ENCODE measurements at places on chromosomes 2 and 18.

DNA sequence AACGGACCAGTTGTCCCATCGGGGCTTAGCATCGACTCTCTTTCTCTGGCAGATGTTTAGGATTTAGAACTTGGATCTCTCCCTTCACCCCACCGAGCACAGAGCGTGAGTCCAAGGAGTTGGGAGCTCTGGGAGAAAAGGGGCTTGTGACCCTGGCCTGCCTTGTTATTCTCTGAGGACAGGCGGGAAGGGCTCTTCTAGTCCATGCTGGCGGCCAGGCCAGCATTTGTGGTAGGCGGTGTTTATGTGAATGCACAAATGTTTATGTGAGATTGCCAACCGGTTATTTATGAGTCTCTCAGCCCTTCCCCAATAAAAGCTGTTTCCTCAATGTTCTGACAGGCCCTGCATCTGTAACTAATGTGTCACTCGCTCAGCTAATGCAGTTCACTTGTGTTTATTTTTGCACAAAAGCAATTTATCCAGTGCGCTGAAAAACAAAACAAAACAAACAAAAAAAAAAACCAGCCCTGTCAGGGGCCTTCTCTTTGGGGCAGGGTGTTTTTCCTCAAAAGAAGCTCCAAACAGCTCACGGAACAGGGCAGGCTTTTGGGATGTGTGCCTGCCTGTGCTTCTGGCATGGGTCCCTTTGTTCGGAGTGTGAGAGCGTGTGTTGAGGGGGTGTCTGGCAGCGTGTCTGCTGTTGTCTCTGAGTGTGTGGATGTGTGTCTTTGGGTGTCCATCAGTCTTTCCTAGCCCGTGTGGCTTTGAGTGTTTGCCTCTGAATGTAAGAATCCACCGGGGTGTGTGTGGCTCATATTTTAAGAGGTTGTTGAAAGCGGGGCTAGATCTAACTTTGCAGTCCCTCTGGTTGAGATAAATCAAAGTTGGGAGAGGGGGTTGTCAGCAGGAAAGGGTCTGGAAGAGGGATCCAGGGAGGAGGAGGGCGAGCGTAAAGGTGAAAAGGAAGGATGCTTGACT lies 52.8 kb upstream of the HAAO start:
- DNase-seq, result no peak

- DNase-seq, result no peak
Observed at GRCh38 chr2:191263050-191263449, 17.8 kb downstream of the MYO1B start.

- no peak for DNase-seq
Observed at GRCh38 chr2:38220164-38220563, 144.2 kb upstream of the CYP1B1 start.

DNA sequence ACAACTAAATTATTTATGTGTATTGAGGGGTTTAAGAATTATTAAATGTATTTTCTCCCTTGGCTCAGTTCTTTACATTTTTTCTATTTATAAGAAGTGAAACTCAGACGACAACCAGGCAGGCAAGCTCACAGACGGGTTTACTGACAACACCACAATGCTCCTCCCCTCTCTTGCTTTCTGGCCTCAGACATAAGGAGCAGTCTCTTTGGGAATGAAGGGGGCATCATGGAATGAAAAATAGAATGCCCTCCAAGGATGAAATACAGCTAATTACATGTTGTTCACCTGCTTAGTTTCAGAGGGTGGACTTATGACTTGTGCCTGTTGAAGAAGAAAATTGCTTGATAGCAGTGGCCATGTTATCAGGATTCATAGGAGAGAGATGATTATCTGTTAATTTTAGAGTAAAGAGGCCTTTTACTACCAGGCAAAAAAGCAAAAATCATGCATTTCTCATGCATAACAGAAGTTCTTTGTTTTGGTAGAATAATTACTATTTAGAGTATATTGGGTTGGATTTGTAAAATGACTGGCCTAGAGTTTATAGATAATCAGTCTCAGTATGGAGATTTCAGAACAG lies 172.1 kb upstream of the LRRTM1 start:
- no peak for DNase-seq

GRCh38 chr18:12041561-12041960 lies 52.1 kb upstream of the ANKRD62 start:
- no peak for DNase-seq

DNA sequence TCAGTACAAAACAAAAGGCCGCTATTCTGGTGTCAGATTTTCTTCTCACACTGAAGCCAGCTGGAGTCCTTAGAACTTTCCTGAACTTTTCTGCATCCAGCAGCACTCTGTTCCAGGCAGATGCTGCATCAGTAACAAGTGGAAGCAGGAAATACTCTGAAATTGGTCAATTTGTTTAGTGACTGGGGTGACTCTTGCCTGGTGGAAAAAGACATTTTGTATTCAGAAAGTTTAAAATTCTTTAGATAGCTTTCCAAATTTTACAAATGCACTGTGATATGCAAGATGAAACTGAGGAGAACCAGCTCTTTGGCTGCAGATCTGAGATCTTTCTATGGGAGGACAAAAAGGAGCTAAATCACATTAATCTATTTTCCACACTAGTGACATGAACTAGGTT lies 385.7 kb downstream of the NRXN1 start:
- no peak for DNase-seq

GRCh38 chr18:32443706-32444215 lies 26.9 kb downstream of the GAREM1 start:
- DNase-seq, result no peak

- DNase-seq, result no peak
Observed at GRCh38 chr18:48079885-48080284, 149.4 kb upstream of the SMAD2 start.

- no peak for DNase-seq
Observed at GRCh38 chr2:134277223-134277622, 23.4 kb downstream of the MGAT5 start.

DNA sequence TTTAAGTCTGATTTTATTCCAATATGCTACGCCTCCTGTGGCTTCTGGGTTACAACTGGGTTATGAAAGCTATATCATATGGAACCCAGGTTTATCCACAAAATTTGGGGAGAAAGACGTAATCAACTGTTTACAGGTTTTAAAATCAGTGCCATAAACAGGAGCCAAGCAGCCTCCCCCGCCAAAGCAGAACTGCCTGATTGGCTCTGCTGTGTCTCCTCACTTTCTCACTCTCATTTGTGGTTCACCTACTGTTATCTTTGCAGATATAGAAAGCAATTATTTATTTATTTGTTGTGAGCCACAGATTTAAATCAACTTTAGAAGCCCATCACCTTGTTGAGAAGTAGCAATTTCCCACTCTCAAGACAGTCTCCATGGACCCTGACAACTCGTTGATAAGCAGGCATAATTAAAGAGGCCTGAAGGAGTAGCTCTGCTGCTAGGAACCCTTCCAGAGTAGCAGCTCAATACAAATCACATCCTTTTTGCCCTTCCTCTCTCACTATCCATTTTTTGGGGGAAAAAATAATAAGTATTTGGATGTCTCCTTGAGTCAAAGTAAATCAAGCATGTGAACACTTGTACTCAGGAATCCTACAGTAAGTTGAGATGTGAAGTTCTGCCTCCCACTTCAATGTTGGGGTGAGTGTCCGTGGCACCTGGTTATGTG lies 191.0 kb upstream of the CCDC150 start:
- DNase-seq, result no peak

DNA sequence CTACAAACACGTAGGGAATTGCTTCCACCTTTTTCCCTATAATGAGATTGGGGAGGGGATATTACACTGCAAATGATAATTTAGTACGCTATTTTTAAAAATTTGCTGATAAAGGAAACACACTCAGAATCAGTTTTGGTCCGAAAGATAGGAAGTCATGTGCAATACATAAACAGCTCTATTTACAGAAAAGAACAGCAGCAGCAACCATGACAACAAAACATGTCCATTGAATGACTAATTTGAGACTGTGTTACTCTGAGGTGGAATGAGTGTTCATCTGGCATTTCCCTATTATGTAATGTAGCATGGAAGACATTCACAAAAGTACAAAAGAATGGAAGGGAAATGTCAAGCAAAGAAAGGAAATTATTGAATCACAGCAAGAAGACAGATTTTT lies 337.2 kb downstream of the NBAS start:
- no peak for DNase-seq

DNA sequence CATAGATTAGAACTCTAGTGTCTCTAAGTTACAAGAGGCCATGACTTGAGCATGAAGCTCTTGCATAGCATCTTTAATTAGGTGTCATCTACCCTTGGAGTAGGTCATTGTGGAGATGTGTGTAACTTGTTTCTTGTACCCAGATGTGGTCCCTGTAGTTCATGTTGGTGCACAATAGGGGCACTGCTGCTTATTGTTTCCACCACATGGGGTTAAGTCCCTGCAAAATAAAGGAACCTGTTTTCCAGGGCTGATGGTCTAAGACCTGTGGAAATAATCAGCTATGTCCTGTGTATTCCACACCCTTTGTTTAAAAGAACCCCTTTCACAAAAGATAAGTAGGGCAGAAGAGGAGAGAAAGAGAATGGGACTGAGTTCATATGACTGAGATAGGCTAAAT lies 28.6 kb downstream of the ASXL3 start:
- DNase-seq, result no peak

DNA sequence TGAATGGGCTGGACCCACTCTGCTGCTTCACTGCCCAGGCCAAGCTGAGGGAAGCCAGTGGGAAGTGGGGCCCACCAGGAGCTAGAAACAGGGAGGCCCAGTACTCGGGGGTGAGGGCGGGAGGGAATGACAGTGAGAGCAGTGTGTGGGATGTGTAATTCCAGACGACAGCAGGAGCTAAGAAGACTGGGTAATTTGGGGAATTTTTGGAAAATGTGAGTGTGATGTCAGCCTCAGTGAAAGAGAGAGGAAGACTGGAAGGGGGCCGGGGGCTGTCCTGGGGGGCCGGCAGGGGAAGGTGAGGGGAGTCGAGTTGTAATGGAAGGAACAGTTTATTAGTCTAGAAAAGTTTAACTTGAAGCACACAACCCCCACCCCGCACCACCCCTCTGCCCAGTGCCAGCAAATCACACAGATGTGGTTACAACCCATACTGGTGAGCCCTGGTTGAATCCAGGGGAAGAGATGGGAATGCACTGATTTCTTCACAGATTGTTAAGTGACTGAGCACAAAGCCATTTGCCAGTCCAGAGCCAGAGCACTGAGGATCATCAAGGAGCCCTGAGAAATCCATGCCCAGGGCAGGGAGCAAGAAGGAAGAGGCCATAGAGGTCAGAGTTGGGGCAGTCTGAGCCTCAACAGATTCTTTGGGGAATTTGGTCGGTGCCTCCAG lies 76.7 kb upstream of the PKDCC start:
- DNase-seq, result no peak

- DNase-seq, result no peak
Observed at GRCh38 chr2:46770622-46771021, 145.0 kb downstream of the MCFD2 start.

DNA sequence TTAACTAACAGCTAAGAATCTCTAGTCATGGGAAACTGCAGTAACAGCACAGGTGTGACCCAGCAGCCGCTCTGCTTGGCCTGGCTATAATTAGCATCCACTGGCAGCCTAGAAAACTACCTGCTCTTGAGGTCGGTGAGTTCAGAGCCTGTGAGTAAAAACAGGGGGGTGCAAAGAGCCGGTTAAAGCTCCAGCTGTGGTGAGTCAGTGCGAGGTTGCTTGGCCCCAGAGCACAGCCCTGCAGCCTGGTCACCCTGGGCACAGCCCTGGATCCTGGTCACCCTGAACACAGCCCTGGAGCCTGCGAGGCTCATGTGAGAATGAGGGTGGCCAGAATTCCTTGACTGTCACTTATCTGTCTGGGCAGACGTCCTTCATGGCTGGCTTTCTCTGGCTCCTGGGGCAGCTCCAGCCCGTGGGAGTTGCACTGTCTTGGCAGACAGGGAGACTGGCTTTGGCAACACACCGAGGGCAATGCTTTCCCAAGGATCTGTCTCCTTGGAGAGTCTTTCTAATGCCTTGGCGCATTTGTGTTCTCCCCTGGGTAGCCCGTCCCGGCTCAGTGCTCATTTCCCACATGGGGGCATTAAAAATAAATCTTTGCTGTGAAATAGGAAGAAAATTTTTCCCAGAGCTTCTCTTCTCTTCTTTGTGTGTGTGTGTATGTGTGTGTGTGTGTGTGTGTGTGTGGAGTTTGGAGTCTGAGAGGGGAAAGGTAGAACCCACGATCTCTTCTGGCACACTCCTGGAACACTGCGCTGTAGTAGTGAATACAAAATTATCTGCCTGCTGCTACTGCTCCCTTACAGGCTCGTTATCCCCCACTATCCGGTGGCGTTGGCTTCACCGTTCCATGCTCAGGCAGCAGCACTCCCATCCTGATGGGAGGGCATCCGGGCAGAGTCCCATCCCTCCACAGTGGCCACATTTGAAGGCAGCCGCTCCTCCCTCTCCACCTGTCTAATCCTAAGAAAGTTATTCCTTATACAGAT lies 250.2 kb upstream of the MEX3C start:
- no peak for DNase-seq

DNA sequence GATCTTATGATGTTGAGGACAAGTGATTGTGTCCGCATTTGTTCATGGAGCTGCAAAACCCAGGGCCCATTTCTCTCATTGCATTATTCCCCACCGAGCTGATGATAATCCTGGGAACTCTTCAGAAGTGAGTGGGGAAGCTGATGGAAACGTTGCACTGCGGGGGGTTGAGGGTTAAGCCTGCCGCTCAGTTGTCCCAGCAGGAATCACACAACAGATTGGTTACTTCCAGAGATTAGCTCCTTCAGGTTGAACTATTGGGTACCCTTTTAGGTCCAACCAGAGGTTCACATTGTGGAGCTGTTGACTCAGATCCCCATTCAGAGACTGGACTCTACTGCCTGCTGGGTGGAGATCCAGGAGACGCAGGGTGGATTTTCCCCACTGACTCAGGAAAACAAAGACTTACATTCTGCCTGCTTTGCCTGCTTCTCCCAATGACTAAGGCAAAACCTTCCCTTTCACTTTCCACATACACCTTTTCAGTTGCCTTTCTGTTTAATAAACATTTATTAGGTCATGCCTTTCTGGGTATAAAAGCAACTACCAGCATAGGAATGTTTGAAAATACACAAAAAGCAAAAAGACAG lies 286.4 kb downstream of the TXNL1 start:
- no peak for DNase-seq

DNA sequence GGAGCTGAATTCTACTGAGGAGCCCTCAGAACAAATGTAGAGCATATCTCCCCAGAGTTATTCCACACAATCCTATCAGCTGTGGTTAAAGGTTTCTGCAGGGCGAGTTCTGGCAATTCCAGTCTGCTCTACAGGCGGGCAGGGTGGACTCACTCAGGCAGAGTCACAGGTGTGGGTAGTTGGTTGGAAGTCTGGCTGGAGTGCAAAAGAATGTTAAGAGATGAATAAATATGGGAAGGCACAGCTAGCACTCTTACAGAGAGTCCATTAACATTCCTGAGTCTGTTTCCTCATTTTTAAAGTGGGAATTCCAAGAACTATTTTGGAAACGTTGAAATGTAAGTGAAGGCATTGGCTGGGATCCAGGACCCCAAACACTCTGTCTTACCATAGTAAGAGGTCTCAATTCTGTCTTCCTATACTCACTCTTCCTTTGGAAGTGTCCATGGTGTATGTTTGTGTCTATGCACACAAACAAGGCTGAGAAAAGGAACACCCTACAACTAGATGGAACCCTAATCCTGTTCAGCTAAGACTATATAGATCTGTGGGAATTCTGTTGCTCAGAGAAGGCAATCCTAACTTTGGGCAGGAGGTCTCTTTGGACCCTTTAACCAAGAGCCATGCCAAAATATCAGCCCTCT lies 63.3 kb upstream of the AQP4 start:
- DNase-seq, result no peak

- DNase-seq, result no peak
Observed at GRCh38 chr18:25042641-25043051, 309.3 kb downstream of the ZNF521 start.

GRCh38 chr2:176066645-176067588 lies 16.8 kb downstream of the EVX2 start:
- no peak for DNase-seq
